Fibroblast of lung (primary cell): ENCODE measurements at places on chromosomes 11 and 22.

DNA sequence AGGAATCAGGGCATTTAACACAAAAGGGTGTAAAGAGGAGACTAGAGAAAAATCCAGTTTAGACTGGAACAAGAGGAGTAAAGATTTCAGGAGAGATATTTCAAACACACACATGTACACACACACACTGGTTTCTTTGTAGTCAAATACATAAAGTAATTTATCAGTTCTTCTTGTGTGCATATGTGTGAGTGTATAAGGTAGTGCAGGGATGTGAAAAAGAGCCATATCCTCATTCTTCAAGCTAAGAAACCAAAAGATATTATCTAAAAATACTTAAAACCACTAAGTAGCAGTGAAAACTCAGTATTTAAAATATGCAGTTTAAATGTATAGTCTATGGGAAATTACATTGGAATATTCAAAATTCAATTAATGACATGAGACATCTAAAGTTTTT, 52.5 kb upstream of the CARD18 start:
- no peak overlapping the region for H3K4me3 ChIP-seq
- no peak overlapping the region for H3K27ac ChIP-seq
- no peak for DNase-seq
- H3K4me1 ChIP-seq: no peaks in the 10 kb centered on the region
- no peaks in the 10 kb centered on the region for H3K27me3 ChIP-seq
- H3K36me3 ChIP-seq: no peaks in the 10 kb centered on the region

GRCh38 chr11:742571-743201, 4.6 kb upstream of the TALDO1 start:
- no peak overlapping the region for H3K4me3 ChIP-seq
- H3K27ac ChIP-seq: no peak overlapping the region
- H3K27me3 ChIP-seq: no peaks in the 10 kb centered on the region
- DNase-seq: no peak
- no peaks in the 10 kb centered on the region for H3K36me3 ChIP-seq
- H3K4me1 ChIP-seq: no peaks in the 10 kb centered on the region

GRCh38 chr11:112997857-112998466, 36.7 kb downstream of the NCAM1 start:
- no peaks in the 10 kb centered on the region for H3K36me3 ChIP-seq
- no peak overlapping the region for H3K4me3 ChIP-seq
- no peaks in the 10 kb centered on the region for H3K27me3 ChIP-seq

- H3K27ac ChIP-seq: no peak overlapping the region
- H3K4me1 ChIP-seq: no peaks in the 10 kb centered on the region
- no peaks in the 10 kb centered on the region for H3K36me3 ChIP-seq
- no peak overlapping the region for H3K4me3 ChIP-seq
- DNase-seq: peak; percentile 17
Observed at GRCh38 chr11:23778971-23779370, 717.9 kb upstream of the LUZP2 start.

DNA sequence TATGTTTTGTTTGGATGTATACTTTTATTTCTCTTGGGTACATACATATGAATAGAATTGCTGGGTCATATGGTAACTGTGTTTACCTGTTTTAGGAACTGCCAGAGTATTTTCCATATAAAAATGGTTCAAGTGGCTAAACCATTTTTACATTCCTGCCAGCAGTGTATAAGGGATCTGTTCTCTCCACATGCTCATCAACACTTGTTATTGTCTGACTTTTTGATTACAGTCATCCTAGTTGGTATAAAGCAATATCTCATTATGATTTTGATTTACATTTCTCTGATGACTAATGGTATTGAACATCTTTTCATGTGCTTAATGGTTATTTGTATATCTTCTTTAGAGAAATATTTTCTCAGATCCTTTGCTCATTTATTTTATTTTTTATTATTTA, 104.2 kb upstream of the RRM1 start:
- H3K27ac ChIP-seq: no peak overlapping the region
- no peak for DNase-seq
- H3K36me3 ChIP-seq: no peaks in the 10 kb centered on the region
- H3K4me3 ChIP-seq: no peak overlapping the region
- no peaks in the 10 kb centered on the region for H3K27me3 ChIP-seq

- no peak overlapping the region for H3K27ac ChIP-seq
- no peaks in the 10 kb centered on the region for H3K27me3 ChIP-seq
- no peak for DNase-seq
- peaks cover 2% of the 10 kb centered on the region for H3K4me1 ChIP-seq
- H3K4me3 ChIP-seq: no peak overlapping the region
Observed at GRCh38 chr11:27886857-27887256, 186.6 kb upstream of the BDNF start.

GRCh38 chr11:1390569-1391164, 933 bp downstream of the BRSK2 start:
- H3K27me3 ChIP-seq: peaks cover 11% of the 10 kb centered on the region
- no peaks in the 10 kb centered on the region for H3K4me1 ChIP-seq
- no peak for DNase-seq

GRCh38 chr11:55658608-55659007, 3.4 kb upstream of the OR4C6 start:
- no peak overlapping the region for H3K4me3 ChIP-seq
- H3K36me3 ChIP-seq: no peaks in the 10 kb centered on the region
- no peaks in the 10 kb centered on the region for H3K4me1 ChIP-seq
- no peak overlapping the region for H3K27ac ChIP-seq

DNA sequence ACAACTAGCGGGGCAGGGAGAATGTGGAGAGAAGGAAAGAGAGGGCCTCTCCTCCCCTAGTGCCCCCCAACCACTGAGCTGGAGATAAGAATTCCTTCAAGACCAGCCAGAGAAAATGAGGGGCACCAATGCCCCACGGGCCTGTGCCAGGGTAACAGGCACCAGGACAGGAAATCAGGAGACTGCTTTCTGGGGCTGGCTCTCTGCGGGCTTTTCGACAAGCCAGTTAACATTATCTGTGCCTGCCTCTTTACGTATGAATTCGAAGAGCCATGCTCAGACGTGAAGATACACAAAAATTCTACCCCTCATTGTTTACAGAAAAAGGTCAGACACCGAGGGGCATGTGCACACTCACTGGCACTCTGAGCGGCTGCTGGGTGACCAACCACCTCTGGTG, 52.1 kb downstream of the MYH9 start:
- DNase-seq: no peak
- H3K36me3 ChIP-seq: peaks cover 42% of the 10 kb centered on the region
- H3K4me1 ChIP-seq: peaks cover 87% of the 10 kb centered on the region
- H3K4me3 ChIP-seq: no peak overlapping the region
- no peaks in the 10 kb centered on the region for H3K27me3 ChIP-seq

DNA sequence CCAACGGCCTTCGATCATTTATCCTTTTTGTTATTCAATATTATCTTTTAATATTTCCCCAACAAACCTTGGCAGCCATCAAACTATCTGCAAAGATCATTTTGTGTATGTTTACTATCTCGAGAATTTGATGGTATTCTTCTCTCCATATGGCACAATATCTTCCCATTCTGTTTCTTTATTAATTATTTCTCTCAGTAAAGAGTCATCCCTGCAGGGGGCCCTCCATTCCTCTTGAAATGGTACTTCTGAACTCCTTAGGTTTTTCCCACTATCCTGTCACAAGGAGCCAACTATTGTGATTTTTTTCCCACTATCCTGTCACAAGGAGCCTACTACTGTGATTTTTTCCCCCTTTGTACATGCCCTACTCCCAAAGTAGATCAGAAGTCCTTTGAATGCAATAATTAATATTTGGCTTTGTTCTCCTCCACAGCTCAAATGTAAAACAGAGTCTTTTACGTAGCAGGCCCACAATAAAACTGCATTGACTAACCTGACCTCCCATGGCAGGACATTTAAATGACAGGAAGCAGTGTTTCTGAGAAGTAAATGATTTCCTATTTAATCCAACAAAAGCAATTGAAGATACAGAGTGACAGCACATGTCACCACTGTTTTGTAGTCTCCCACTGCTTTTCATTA, 43.3 kb downstream of the PDGFD start:
- no peaks in the 10 kb centered on the region for H3K4me1 ChIP-seq
- H3K27ac ChIP-seq: no peak overlapping the region
- no peaks in the 10 kb centered on the region for H3K36me3 ChIP-seq
- DNase-seq: no peak
- H3K4me3 ChIP-seq: no peak overlapping the region

GRCh38 chr11:94297985-94298576, 6.3 kb upstream of the IZUMO1R start:
- DNase-seq: no peak
- H3K27ac ChIP-seq: no peak overlapping the region
- no peaks in the 10 kb centered on the region for H3K36me3 ChIP-seq
- H3K4me3 ChIP-seq: no peak overlapping the region
- H3K4me1 ChIP-seq: no peaks in the 10 kb centered on the region

DNA sequence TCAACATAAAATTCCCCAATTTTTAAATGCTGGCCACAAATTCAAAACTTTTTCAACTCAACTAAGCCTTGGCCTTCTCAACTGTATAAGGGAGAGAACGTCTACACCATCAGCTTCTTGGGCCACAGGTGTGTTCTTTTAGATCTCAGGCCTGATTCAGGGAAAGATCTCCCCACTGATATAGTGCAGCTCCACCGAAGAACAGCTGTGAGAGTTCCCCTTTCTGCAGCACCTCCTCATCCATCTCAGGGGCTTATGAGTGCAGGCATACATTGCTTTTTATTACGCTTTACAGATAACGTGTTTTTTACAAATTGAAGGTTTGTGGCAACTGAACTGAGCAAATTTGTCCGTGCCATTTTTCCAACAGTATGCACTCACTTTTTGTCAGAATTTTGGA, 8.0 kb upstream of the CD82 start:
- H3K4me3 ChIP-seq: no peak overlapping the region
- no peak overlapping the region for H3K27ac ChIP-seq
- no peak for DNase-seq

GRCh38 chr11:20031155-20032001, 128.9 kb downstream of the DBX1 start:
- no peaks in the 10 kb centered on the region for H3K27me3 ChIP-seq
- no peaks in the 10 kb centered on the region for H3K36me3 ChIP-seq
- peak overlapping the region; percentile 10 for H3K4me3 ChIP-seq
- peak overlapping the region; percentile 71 for H3K27ac ChIP-seq

GRCh38 chr22:35921044-35921443, 107.6 kb downstream of the RBFOX2 start:
- H3K27ac ChIP-seq: no peak overlapping the region
- H3K27me3 ChIP-seq: no peaks in the 10 kb centered on the region
- DNase-seq: no peak
- no peaks in the 10 kb centered on the region for H3K36me3 ChIP-seq
- no peak overlapping the region for H3K4me3 ChIP-seq
- H3K4me1 ChIP-seq: peaks cover 24% of the 10 kb centered on the region

GRCh38 chr11:65067446-65067845, 9.1 kb upstream of the NAALADL1 start:
- H3K4me1 ChIP-seq: no peaks in the 10 kb centered on the region
- H3K27me3 ChIP-seq: no peaks in the 10 kb centered on the region
- DNase-seq: no peak
- no peaks in the 10 kb centered on the region for H3K36me3 ChIP-seq
- H3K27ac ChIP-seq: no peak overlapping the region
